ENCODE measurements at places on chromosomes 6 and 20.

DNA sequence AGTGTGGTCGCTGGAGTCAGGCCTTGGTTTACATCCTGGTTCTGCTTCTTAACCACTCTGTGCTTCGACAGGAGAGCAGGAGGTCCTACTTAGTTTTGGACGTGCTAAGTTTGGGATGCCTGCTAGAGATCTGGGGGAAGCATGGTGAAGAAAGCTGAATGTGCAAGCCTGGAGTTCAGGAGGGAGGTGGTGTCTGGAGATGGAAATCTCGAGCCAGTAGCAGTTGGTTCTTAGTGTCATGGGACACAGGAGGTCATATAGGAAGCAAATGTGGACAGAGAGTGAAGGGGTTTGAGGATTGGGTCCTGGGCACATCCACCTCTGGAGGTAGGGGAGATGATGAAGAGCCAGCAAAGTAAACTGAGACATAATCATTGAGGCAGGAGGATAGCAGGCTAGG lies 131.4 kb downstream of the SYCP2 start:
- no peak for DNase-seq

DNA sequence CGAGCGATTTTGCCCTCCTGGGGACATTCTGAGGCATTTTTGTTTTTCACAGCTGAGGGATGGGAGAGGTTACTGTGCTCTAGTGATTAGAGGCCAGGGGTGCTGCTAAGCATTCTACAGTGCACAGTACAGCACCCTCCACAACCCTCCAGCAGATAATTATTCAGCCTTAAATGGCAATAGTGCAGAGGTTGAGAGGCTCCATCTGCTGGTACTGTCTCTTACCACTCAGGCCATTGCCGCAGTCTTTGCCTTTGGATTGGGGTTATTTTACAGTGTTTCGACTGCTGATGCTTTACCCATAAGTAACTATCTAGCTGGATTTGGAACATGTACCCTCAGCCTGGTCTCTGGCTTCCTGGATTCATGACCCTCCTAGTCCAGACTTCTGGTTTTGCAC lies 705.3 kb downstream of the KIF16B start:
- DNase-seq = no peak

DNA sequence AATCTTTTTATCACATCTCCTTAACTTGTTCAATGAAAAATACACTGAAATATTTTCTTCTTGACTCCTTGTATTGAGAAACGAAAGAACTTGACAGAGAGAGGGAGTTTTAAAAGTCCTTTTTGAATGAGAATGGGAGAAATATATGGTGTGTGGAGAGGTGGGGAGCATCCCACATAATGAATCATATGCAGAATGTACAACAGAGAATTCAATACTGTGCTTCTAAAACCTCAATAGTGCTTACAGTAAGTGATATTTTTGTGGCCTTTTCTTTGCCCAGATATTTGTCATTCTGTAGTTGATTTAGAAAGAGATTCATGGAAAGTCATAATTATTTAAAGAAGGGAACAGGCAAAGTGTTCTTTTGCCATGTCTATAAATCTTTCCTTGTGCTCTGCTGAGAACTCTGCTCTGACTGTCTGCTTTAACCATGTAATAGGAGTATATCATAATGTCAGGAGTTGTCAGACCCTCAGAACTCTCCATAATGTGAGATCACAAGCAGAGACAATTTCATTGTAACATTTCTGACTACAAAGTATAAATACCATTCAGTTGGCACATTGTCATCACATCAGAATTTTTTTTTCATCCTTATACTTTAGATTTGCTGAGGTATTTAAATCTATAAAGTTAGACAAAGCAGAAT lies 32.8 kb upstream of the HS3ST5 start:
- no peak for DNase-seq

GRCh38 chr6:47057830-47058540 lies 15.9 kb upstream of the ADGRF1 start:
- no peak for DNase-seq

GRCh38 chr6:87199787-87200186 lies 44.4 kb downstream of the ZNF292 start:
- no peak for DNase-seq

DNA sequence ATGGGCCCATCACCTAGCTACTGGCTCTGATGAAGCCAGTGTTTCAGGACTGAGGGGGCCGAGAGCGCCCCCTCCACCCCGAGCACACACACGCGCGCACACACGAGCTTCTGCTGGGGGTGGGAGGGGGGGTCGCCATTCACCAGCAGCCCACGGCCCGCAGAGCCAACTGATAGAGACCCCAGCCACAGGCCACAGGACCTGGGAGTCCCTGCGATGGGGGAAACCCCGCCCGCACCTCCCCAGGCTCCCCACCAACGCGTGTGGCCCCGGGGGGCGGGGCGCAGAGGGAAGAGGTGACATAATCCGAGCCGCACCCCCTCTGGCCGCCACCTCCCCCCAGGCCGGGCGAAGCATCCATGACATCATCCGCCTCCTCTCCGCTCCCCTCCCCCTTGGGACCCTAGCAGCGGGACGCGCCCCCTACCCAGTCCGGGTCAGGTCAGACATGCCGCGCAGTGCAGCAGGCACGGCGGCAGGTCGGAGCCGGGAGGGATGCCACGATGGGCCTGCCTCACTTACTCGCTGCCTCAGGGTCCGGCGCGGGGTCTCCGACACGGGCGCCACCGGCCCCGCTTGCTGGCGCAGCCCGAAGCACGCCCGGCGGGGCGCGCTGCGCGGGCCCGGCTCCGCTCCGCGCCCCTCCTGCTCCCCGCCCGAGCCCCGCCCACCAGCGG lies at the start of gene LZTS3:
TSS of gene LZTS3 (minus strand) at position 617 of the 677 bp plus-strand sequence. CDS start 6,386 bp downstream, outside the sequence.
- peak; percentile 73 for DNase-seq

DNA sequence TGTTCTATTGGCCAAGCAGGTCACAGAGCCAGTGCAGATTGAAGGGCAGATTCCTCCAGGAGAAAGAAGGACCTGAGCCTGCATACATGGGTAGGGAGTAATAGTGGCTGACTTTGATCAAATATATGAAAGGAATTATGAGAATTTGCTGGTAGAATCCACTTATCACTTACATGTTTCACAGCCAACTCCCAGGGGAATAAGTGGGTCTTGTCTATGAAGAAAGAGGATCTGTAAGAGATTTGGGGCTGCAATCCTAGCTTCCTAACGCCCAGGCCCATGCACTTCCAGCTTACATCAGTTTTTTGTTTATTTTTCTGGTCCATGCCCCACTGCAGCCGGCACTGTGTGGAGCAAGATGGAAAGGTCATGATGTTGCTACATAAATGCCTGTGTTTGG lies 107.9 kb upstream of the SYNDIG1 start:
- DNase-seq = peak; percentile 81

- DNase-seq = peak; percentile 70
Measured at GRCh38 chr6:38273325-38273724, 366.4 kb downstream of the BTBD9 start.

- no peak for DNase-seq
Measured at GRCh38 chr6:106165885-106166485, 79.8 kb downstream of the PRDM1 start.

DNA sequence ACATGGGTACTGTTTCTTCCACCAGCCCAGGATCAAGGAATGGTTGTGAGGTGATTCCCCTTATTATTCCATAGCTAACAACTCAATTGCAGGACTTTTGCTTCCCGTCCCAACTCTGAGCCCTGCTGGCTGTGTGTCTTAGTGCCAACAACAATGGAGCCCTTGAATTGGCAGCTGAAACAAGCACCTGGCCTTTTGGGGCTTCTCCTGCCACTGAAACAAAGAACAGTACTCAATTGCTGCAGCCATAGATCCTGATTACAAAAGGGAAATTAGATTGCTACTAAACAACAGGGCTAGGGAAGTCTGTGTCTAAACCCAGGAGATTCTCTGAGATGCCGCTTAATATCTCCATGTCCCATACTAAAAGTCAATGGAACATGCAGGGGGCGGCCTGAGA lies 61.3 kb upstream of the CARMIL1 start:
- no peak for DNase-seq

- DNase-seq = no peak
Measured at GRCh38 chr6:137353346-137353745, 134.2 kb upstream of the IFNGR1 start.

DNA sequence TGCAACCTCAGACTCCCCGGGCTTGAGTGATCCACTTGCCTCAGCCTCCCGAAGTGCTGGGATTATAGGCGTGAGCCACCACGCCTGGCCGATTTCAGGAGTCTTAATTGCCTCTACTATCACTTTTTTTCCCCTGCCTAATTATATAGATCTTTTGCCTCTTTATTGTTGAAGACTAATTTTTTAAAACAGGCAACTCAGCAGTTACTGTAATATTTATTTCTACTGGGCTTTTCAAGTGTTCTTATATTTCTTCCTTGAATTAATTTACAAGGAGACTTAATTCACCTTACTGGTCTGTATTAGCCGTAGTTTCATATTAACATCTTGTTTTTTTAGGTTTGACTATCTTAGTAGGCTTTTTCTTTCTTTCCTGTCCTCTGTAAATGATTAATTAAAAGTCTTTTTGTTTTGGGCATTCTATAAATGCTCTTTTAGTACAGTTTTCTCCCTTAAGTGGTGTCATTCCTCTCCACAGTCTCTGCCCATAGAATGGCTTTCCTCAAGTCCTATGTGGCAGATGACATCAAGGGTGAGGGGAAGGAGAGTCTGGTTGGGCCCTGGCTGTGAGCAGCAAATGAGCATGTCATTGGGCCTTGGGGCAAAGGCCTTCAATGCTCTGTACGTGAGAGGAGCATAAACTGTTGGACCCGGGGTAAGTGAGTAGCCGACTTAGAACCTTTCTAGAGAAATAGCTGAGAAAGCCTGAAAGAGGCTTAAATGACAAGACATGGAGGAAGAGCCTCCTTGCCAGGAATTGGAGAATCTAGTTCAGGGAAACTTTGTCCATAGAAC lies 36.0 kb downstream of the ANKS1A start:
- no peak for DNase-seq

DNA sequence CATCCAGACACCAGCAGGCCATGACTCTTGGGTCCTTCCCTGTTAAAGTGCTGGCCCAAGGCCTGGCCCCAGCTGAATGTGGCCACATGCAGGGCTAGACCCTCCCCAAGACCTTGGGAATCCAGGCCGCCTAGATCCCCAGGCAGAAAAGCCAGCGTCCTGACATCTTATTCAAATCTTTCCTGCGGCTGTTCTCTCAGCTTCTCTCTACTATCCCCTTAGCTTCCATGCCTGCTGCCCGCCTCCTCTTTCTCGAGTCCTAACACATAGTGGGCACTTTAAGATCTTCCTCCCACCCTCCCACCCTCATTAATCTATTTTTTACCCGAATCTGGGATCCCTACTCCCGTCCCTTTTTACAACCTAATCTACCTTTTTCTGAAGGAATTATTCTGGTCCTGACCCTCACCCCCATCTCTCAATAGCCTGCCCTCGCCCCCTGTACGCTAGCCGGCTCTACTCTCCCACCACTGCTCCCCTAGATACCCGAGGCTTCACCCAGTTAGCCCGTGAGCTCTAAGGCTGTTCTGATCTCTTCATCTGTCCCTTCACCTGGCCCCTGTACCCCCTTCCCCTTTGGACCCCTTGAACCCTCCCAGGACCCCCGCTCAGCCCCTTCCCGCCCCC lies at the start of gene CCHCR1:
TSS of gene CCHCR1 (minus strand) at position 290 of the 627 bp plus-strand sequence. CDS start at position 88, 202 bp downstream.
- DNase-seq = no peak

DNA sequence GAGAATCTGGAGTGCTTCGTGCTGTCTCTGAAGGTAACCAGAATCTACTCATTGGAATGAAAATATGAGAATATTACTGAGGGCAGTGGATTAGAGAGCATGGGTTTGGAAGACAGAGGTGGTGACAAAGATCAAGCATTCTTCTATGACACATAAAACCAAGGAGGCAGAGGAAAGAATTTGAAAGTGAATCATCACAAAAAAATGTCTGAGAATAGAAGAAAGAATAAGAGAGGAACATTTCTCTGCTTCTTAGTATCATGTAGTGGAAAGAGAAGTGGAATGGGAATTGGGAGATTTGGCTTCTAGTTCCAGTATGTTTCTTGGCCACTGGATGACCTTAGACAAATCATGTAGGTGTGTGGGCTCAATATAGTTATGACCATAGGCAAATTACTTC lies 474.0 kb downstream of the TFAP2B start:
- peak; percentile 83 for DNase-seq

DNA sequence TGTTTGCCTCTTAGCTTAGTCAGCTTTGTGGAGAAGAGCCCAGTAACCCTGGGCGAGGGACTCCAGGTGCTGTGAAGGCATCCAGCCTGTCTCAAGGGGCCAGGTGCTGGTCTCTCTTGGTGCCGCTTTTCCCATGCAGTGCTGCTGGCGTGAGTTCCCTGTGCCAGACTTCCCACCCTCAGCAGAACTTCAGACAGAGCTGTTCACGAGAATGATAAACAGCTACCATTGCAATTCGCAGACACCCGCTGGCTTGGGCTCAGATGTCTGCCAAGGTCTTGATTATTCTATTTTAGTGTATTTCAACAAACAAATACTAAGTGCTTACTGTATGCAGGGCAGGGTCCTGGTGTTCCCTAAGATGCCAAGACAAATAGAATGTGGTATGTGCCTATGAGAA lies 57.7 kb downstream of the RNF217 start:
- DNase-seq = no peak

- no peak for DNase-seq
Measured at GRCh38 chr20:47600967-47601547, 99.4 kb downstream of the NCOA3 start.

GRCh38 chr20:64115171-64115911 lies 8.0 kb upstream of the NPBWR2 start:
- DNase-seq = no peak

DNA sequence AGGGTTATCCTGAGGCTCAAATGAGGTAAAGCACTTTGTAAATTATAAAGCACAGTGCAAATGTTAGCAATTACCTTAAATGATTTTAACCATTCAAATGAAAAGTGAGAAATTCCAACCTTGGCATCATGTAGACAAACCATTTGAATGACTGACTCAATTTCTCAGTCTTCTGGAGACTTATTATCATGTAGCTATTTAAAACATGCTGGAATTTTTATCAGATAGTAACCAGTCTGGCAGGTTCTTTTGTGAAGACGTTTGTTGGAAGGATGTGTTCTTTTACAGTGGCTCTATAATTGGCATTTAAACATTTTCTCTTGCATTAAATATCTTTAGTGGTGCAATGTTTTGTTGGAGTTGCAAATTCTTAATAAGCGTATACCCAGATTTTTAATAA lies 386.6 kb downstream of the NKAIN2 start:
- no peak for DNase-seq

DNA sequence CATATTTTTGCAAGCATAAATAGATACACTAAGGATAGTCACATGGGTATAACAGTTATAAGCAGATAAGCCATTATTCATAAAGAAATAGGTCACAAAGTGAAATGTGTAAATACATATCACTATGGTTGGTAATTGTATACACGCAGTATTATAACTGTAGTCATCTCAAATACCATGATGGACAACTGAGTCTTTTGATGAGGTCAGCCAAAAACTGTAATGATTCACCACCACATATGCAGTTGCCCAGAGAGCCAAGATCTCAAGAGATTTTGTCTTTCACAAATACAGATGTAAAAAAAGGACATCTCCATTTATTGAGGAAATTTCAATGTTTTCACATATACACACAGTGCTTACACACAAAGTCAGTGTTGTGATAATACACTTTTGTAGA lies 28.3 kb downstream of the ZNF292 start:
- peak; percentile 57 for DNase-seq

GRCh38 chr6:164109770-164110140 lies 695.2 kb downstream of the QKI start:
- no peak for DNase-seq

Data from fibroblast of skin of scalp (primary cell).